Right renal pelvis (tissue), 4 donors: ENCODE measurements at places on chromosomes 1 and 21. TPM values are rescaled to one million over a fixed set of nuclear protein-coding genes. Genes with fewer than 3 reads are reported as not detected.

The AVPR1B gene
- polyA plus RNA-seq = 1.1 TPM

The LCE2B gene
- polyA plus RNA-seq = not detected

The FOXD2 gene
- 9.6 TPM for polyA plus RNA-seq

The OR14K1 gene
- polyA plus RNA-seq = not detected

- no peak for DNase-seq
These were observed 524.2 kb downstream of the KIF26B start for GRCh38 chr1:245678860-245679411.

DNA sequence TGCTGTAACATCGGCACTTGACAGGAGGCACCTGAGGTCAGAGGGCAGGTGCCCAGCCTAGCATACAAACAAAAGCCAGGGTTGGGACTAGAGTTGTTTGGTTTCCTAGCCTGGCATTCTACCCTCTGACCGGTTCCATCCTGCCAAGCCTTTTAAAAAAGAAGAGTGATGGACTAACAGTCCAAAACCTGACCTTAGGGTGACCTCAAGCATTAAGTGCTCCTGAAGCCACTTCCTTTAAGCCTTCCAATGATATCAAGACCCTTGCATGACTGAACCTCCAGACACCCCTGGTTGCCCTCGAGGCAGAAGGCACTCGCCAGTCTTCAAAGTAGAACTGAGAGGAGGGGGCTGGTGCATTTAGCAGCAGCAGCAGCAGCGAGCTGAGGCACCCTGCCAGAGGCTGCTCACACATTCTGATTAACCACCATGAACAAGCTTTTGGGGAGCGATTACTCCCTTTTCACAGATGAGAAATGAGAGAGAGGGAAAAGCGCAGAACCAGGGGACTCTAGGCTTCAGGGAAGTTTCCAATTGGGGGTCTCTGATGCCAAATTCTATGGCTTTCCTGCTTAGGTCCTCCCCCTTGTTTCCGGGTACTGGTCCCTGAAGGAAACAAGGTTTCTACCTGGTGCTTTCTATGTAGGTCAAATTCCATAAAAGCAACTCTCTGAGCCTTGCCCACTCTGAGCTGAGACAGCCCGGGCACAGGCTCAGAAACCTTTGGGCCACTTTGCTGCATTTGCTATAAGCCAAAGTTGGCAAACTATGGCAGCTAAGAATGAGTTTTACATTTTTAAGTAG, 9.2 kb downstream of the SLC2A1 start:
- no peak for DNase-seq

- no peak for DNase-seq
These were observed 50.2 kb downstream of the AZIN2 start for GRCh38 chr1:33131191-33131590.

DNA sequence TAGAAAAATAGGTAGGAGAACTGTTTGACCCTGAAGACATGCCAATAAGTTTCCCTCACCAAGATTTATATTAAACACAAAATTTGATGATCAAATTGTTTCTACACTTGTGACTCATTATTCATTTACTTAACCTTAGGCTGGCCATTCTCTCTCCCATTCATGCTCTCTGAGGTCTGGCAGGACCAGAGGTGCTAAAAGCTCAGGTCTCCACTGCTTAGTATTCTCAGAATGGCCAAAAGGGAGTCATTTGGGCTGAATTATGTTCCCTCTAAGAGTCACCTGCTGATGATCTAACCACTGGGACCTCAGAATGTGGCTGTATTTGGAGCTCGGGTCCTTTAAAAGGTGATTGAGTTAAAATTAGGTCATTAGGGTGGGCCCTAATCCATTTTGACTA, 47.1 kb upstream of the ATP1B1 start:
- DNase-seq = no peak

- DNase-seq = no peak
These were observed 284.1 kb downstream of the BRINP3 start for GRCh38 chr1:190193508-190194115.
